Activated gamma-delta T cell treated with Interleukin-2 at 50 U/mL for 16 hours (primary cell): ENCODE measurements at places on chromosomes 5 and 9.

GRCh38 chr5:80541392-80541791 lies 28.7 kb downstream of the ANKRD34B start:
- DNase-seq, result no peak

GRCh38 chr9:105331160-105331559 lies 86.7 kb downstream of the SLC44A1 start:
- no peak for DNase-seq

DNA sequence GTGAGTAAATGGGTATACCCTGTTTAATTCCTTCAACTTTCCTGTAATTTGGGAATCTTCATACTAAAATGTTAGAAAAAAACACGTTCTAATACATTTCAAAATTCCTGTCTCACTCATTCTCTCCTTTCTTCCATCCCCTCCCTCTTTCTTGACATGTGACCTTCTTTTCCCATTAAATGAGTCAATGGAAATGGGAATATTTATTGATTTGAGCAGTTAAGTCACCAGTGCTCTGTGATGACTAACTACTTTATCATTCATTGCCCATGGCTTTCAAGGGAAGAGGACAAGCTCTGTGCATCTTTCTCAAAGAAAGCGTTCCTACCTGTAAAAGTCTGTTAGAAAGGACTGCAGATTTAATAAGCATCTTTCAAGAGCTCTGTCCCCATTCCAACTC lies 144.4 kb upstream of the MAP3K1 start:
- DNase-seq, result no peak

DNA sequence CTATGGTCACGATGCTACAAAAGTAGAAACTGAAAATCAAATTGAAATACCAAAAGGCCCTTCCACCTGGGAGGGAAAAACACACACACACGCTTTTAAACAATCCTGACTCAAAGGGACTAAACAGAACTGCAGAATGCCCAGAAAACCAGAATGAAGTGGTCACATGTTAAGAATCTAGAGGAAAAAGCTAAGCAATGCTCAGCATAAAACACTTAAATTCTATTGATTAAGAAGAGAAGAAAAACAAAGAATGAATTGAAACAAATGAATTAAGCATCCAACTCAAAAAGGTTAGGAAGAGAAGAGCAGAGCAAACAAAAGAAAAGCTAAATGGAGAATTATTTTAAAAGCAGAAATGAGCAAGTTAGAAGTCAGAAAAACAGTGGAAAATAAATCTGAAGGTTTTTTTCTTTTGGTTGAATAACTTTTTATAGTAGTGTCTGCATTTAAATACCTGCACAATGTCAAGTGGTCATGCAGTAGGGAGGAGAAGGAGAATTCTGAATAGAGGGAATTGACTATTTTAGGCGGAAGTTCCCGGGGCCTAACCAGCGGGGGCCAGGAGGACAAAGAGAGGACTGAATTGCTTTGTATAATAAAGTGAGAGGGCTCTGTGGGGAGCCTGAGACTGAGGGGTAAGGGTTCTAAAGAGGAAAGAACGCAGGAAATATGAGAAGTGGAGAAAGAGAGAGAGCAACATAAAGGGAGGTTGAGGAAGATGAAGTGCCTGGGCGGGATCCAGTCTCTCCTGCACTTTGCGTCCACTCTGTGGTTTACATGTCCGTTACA lies 146.8 kb downstream of the ATPSCKMT start:
- DNase-seq, result no peak

- peak; percentile 21 for DNase-seq
Observed at GRCh38 chr9:69019808-69020207, 5.9 kb upstream of the PRKACG start.

DNA sequence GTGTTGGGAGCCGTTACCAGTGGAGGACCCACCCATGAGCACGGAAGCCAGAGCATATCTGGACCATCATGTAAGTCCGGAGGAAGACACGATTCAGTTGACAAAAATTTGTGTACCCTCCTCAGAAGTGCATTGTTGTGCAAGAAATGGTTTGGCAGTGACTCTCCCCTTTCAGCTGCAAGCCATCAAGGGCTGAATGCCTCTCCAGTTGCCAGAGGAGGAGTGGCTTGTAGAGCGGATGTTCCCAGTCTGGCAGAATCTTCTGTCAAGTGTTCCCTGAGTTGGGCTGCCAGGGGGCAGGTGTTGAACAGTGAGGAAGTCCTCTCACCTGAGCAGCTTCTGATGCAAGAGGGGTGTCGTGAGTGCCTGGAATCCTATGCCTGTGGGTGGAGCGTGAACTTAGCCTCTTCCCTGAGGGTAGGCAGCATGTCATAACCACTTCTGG lies 27.6 kb upstream of the CDKN2AIPNL start:
- no peak for DNase-seq

DNA sequence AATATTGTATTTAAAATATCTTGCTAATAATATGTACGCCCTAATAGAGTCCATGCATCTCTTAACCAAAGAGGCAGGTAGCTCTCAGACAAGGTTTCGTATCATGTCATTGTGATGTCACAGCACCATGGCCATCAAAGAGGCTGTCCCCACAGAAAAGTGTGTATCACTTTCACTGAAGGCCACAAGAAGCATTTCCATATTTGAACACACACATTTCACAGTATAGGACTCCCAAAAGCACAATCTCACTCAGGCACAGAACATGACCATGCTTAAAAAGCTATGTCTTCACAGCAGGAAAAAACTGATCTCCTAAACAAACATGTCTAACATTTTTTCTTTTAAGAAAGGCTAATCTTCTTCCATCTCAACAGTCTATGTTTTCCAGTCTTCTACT lies 133.8 kb downstream of the DENND1A start:
- DNase-seq, result no peak

DNA sequence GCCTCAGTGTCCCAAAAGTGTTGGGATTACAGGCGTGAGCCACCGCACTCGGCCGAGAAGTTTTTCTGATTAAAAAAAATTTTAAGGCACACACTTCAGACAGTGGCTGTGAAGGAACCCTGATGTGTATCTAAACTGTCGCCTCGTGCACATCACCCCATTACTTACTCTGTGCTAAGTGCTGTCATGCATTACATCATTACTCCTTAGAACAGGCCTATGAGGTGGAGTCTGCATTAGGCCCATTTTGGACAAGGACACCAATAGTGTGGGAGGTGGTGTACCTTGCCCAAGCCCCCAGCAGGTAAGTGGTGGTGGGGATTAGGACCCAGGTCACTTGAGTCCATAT lies 3.8 kb upstream of the CDHR2 start:
- DNase-seq, result no peak

GRCh38 chr5:40689438-40689837 lies 9.7 kb downstream of the PTGER4 start:
- DNase-seq, result no peak

DNA sequence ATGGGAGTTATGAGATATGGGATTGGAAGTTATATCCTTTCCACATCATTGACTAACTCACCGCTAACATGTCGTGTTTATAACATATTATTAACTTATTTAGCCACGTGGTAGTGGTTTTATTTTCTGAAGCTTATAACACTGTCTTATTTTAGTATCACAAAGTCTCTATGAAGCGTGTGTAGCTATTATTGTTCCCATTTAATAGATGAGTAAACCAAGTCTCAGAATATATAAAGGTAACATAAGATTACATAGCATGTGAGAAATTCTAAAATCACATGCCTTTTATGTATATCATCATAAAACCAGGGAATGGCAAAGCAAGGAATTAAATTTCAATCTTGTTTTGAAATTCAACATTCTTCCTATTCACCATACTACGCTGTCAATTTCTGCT lies 15.3 kb downstream of the AP3B1 start:
- no peak for DNase-seq

- DNase-seq, result no peak
Observed at GRCh38 chr5:96855031-96855872, 21.0 kb upstream of the ERAP2 start.

GRCh38 chr5:161258438-161258837 lies 288.1 kb downstream of the GABRB2 start:
- DNase-seq, result no peak

GRCh38 chr5:74897049-74897448 lies 30.9 kb upstream of the FAM169A start:
- DNase-seq, result no peak

DNA sequence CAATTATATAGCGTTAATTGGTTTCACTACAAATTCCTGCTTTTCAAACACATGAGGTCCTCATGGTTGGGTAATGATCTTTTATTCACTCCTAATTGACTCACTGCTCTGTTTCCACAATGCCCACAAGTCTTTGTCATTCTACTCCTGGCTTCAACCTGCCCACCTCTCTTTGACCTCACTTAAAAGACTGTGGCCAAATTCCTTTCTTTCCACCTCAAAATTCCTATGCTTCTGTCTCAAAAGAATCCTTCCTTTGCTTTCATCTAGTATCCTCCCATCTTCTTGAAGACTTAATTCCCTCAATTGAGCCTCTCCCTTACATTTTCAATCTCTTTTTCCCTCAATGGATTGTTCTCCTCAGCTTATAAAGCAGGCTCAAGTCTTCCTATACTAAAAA lies 4.9 kb downstream of the APBA1 start:
- no peak for DNase-seq

DNA sequence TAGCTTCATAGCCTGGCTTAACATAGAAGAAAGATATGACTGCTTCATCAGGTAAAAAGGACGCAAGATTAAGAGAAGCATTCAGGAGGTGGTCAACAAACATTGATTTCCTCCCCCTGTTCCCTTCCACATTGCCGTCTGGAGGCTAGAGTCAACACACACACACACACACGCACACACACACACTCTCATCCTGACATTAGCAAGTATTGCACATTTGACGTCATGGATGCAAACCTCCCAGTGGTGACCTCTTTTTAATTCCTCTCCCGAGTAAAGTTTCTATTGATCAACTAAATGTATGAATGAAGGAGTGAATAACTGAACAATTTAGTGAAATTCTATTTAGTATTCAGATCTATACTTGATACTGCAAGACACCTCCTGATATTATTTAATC lies 332.8 kb downstream of the ELAVL2 start:
- no peak for DNase-seq

DNA sequence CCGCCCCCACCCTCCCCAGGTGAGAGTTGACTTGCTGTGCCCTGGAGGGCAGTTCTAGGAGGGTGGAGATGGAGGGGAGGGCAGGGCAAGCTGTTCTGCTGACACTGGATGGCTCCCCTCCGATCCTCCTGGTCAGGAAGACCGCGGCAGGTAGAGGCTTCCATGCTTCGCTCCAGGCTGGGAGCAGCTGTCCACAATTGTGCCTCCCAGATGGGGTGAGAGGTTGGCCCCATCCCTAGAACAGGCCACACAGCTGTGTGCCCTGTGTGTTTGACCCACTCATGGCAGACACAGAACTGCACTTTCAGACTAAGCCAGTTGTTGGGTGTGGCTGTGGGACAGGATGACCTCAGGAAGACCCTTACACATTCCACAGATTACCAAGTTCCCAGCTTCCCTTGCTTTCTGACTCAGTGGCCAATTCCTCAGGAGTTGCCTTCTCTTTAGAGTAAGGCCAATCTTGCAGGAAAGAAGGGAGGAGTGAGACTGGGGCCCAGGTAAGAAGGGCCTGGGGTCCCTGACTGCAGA lies 72.1 kb upstream of the HSPA9 start:
- no peak for DNase-seq

DNA sequence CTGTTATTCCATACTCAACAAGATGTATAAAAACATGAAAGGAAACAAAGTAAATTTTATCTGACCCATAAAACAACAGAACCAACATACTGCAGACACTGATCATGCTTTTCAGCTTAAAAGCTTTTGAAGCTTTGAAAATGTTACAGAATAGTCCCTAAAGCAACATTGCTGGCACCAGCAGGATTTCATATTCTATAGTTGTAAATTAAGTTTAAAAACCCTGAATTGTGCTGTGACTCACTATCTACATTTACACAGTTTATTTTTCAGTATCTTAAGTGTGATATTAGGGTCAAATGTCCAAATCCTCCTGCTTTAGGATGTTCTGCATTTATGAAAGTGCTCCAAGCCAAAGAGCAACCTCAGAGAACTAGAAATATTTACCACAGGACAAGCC lies 59.9 kb downstream of the ZFR start:
- no peak for DNase-seq

GRCh38 chr5:54671111-54671531 lies 153.6 kb downstream of the SNX18 start:
- DNase-seq, result no peak

GRCh38 chr5:179572386-179572785 lies 22.0 kb downstream of the RUFY1 start:
- no peak for DNase-seq

DNA sequence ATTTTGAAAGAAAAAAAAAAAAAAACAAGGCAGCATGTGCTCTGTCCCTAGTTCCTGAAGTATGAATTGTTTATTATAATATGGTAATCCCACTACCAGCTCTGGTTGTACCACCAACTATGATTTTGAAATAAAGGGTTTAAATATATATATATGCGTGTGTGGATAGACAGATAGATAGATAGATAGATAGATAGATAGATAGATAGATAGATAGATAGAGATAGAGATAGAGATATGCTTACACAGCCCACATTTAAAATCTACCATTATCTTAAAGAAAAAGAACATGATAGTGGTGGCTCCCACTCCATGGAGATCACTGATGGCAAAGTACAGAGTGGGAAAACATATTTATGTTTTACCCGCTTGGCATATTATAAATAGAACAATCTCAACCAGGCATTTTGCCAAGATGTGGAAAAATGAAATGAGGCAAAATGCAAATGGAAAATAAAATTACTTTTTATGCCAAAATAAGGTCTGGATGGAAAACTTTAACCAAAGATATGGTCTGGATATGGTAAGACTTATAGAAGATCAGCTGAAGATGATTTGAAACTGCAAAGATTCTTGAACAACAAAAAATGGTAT lies 170.0 kb downstream of the ARL15 start:
- DNase-seq, result no peak

DNA sequence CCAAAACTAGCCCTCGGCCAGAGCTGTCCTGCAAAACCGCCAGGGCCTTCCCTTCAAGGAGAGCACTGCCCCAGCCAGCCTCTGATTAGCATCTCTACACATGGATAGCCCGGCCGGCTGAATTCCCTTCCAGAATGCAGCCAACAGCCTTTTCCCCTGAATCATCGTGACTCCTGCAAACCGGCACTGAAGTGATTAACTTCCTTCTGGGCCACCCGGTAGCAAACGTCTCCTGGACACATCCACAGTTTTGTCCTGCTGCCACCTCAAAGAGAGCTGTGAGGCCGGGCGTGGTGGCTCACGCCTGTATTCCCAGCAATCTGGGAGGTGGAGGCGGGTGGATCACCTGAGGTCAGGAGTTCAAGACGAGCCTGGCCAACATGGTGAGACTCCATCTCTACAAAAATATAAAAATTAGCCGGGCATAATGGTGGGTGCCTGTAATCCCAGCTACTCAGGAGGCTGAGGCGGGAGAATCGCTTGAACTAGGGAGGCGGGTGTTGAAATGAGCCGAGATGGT lies 21.1 kb upstream of the EEIG1 start:
- DNase-seq, result no peak

GRCh38 chr5:174533751-174534241 lies 190.6 kb upstream of the MSX2 start:
- DNase-seq, result no peak

- DNase-seq, result no peak
Observed at GRCh38 chr5:33400675-33401074, 40.1 kb upstream of the TARS1 start.

DNA sequence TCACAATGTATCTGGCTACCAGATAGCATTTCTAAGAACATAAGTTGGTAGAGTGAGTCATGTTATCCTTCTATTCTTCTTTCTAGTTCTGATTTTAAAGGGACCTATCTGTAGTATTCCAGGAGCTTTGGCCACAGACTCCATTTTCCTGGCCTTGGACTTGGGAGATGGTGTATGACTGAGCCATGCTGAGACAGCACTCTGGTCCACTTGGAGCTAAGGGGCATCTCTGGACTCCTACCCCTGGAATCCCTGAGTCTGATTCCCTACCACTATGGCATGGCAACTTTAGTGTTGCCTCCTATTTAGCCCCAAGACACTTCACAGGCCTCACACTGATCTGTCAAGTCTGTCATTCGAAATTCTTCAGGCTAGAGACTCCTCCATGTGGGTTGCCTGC lies 58.8 kb downstream of the BAAT start:
- DNase-seq, result no peak
